ENCODE measurements at places on chromosomes 1 and 21.

GRCh38 chr21:44850905-44851657 is 22.4 kb downstream of the PTTG1IP start:
- no peak for DNase-seq

DNA sequence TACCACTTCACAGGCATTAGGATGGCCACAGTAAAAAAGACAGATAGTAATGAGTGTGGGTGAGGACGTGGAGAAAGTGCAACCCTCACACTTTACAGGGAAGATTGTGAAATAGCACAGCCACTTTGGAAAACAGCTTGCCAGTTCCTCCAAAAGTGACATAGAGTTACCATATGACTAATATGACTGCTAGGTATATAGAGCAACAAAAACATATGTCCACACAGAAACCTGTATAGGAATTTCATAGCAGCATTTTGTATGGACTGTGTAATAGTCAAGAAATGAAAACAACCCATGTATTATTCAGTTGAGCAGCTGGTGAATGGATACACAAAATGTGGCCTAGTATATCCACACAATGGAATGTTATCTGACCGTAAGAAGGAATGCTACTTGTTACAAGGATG is 30.4 kb upstream of the LBR start:
- no peak for DNase-seq

DNA sequence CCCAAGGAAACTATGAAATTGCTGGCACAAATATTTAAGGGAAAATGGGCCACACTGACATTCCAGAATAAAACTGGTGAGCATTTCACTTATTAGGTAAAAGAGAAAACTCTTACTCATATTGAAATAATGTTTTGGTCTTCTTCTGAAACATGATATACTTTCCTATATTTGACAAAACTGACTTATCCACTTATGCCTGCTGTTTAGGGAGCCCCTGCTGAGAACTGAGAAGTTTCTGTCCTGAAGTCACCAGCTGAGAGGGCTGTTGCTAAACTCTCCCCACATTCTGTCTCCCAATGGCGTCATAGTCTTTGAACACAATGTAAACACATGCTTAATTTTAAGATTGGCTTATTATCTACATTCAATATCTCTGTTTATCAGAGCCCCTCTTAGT is 46.8 kb upstream of the ZC3H11B start:
- no peak for DNase-seq

- DNase-seq, result no peak
These were observed 96.0 kb upstream of the BTG3 start for GRCh38 chr21:17708522-17709265.

DNA sequence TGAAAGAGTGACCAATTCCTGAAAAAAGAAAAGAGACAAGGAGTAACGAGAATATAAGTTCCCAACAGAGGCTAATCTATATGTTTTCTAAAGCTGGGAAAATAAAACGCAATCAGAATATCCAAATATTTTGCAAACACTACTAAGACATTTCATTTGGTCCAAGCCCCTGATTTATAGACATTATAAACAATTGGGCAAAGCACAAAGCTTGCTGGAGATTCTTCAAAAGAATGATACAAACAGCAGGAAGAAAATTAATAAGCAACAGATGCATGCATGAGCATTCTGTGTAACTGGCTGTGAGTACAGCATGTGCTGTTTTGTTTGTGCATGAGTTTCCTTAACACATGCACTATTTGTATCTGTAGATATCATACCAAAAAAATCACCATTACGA is 552.9 kb downstream of the LTN1 start:
- DNase-seq, result no peak

GRCh38 chr1:61446531-61446991 is 278.4 kb downstream of the TM2D1 start:
- no peak for DNase-seq

DNA sequence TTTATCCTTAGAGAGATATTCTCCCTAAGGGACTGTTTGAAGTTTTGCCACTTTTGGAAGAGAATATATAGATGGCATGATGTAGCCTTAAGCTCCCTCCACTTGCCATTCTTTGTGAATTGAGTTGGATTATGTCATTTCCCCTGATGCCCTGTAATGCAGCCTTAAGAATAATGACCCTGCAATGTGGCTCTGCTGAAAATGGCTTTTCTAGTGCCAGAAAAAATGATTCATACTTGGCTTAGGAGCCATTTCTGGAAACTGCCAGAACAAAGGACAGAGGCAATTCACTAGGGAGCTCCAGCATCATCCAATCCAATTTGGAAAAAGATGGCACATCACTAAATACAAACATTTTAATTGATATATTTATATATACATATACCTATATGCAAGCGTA is 265.3 kb downstream of the SPATA17 start:
- no peak for DNase-seq

GRCh38 chr1:201275253-201275666 is 8.0 kb upstream of the PKP1 start:
- peak; percentile 79 for DNase-seq

GRCh38 chr1:50873458-50874187 is 86.4 kb downstream of the FAF1 start:
- DNase-seq, result no peak

GRCh38 chr1:232493869-232494268 is 136.1 kb downstream of the SIPA1L2 start:
- DNase-seq, result no peak

DNA sequence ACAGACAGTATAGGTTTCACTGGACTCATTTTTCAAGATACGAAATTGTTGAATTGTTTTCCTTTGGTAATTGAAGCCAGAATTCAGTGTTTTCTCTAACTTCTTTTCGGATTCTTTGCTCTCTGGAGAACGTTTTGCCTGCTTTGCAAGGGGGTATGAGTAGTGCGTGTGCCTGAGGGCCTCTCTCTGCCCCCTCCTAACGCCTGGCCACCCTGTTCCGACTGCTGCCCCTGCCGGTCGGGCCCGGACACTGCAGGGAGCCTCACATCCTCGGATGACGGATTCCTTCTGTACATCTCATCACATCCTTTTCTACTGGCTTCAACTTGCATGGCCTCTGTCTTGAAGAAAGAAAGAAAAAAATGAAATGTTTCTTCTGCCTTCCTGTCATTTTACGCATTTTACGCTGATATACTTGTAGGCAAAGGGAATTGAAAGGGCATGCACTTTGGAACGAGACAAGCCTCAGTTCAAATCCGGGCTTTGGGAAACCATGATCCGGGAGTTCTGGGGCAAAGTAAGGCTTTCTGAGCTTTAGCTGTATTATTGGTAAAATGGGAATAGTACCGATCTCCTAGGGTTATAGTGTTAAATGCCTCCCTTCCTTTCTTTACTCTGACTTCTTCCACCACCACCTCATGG is 65.1 kb downstream of the DISC1 start:
- peak; percentile 20 for DNase-seq

DNA sequence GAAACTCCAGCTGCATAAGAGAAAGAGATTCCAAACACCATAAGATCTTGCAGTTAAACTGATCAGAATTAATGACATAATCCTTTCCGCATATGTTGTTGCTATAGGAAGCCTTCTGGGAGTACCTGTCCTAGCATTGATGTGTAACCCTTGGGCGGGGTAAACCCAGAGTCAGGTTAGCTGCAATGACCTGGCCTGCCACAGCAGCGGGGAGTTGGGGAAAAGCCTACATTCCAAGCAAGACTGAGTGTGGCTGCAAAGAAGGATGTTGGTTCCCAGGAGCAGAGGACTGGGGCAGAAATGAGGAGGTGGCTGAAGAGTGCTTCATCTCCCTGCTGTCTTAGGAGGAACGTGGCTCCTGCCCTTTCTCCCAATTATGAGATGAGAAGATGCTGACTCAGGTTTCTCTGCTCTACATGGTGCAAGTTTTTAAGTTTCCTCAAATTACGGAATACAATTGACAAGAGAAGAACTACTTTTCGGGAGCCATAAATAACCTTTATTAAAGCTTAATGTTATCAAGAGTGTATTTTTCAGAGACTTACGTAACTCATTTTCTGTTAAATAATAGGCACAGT is 142.1 kb downstream of the RYR2 start:
- DNase-seq, result no peak

GRCh38 chr1:204336421-204337035 is 23.2 kb downstream of the PLEKHA6 start:
- no peak for DNase-seq

- DNase-seq, result peak; percentile 77
These were observed 403.7 kb downstream of the SIPA1L2 start for GRCh38 chr1:232226197-232226712.

DNA sequence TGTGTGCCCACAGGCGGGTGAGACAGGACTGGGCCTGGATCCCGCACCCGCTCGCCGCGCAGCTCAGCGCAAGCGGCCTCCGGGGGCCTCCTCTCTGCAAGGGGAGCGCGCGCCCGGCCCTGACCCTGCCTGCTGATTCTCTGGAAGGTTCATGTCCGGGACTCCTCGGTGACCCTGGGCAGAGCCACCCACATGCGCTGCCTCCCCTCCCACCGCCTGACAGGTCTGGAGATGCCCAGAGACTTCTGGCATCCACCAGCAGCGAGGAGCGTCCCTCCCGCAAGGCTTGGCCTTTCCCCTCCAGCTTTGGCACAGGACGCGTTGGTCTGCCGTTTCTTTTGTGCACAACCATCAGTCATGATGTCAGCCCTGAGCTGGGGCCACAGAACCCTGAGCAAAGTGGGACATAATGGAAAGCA is 42.0 kb upstream of the COL6A2 start:
- DNase-seq, result no peak

DNA sequence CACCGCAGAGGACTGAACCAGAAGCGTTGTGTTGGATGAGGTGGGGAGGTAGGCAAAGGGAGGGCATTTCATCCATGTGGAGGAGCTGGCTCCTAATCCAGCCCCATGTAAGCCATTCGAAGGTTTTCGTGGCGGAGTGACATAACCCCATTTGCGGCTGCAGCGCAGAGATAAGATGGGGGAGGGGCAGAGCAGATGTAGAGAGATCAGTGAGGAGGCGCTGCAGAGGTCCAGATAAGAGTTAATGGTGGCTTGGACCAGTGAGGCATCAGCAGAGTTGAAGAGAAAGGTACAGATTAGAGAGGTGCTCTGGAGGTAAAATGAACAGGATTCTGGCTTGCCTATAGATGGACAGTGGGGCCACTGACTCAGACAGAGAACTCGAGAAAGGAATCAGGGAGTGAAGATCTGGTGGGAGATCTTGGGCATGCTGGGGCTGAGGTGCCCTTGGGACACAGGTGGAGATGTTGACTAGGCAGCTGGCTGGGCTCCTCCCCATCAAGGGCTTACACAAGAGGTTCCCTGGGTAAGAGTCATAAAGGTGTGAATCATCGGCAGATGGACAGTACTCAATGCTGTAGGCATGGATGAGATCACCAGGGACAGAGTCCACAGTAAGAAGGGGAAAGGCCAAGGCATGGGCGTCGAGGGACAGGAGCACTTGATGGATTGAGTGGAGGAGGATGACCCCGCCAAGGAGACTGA is 7.8 kb upstream of the PTPRF start:
- peak; percentile 77 for DNase-seq

- DNase-seq, result peak; percentile 79
These were observed 73.9 kb downstream of the SLC66A1 start for GRCh38 chr1:19385869-19386591.

DNA sequence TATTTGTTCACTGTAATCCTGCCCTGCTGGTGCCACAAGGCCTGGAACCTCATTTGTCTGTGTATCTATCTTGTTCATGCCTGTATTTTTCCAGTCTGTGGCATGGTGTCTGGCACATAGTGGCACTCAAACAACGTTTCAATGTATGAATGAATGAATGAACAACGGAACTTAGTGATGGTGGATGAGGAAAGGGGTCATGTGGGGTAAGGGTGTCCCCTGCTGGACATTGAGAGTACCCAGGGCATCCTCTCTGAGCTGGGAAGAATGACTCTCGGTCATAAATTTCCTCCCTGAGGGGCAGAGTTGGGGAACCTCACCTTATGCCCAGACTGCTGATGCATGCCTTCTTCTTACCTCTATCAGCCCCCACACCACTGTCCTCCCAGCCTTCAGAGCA is 18.9 kb upstream of the ZNF683 start:
- DNase-seq, result peak; percentile 75

- DNase-seq, result no peak
These were observed 2.0 kb downstream of the SV2A start for GRCh38 chr1:149915429-149916192.

DNA sequence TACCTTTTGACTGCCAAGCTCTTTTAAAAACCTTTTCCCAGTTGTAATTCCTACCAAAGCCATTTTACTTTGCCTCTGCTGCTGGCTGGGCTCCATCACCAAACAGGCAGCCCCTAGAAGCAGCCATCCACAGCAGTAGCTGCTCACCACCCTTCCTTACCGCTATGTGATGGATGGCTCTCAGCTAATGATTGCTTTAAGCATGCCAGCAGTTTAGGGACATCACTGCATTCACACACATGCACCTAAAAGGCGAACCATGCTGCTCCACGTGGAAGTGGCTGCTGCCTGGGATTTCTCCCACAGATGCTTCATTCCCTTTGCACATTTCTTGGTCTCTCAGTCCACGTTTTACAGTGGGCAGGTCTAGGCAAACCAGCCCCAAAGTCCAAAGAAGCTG is 46.3 kb upstream of the PDE9A start:
- no peak for DNase-seq

- DNase-seq, result peak; percentile 70
These were observed 132.7 kb downstream of the RUNX1 start for GRCh38 chr21:34916446-34916845.

- peak; percentile 66 for DNase-seq
These were observed 234.7 kb downstream of the TOMM20 start for GRCh38 chr1:234893725-234894630.

DNA sequence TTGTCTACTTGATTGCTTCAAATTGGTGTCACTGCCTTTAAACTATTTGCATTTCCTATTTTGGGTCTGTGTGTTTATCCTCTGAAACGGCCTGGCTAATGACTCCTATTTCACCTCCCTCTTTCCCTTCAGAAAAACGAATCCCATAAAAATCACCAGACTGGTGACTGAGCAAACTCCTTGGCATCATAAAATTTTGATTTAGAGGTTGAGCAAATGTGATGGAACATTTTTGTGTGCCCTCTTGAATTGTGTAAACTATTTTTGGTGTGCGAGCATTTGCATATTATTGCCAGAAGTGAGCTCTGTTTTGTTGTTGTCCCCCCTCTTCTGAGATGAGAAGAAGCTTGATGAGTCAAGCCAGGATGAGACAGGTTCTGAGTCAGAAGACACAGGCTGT is 316.1 kb downstream of the AJAP1 start:
- DNase-seq, result peak; percentile 6

DNA sequence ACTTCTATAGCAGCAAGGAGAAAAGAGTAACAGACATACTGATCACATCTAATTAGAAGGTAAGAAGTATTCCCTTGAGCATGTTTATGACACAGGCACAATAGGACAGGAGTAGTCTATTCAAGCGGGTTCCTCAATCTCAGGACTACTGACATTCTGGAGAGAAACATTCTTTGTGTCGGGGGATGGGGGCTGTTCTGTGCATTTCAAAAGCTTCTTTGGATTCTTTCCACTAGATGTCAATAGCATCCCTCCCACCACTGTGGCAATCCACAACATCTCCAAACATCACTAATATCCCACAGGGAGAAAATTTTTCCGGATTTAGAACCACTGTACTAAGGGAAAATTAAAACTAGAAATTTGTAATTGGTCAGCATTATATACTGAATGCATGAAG is 56.9 kb downstream of the ADAMTS5 start:
- no peak for DNase-seq

DNA sequence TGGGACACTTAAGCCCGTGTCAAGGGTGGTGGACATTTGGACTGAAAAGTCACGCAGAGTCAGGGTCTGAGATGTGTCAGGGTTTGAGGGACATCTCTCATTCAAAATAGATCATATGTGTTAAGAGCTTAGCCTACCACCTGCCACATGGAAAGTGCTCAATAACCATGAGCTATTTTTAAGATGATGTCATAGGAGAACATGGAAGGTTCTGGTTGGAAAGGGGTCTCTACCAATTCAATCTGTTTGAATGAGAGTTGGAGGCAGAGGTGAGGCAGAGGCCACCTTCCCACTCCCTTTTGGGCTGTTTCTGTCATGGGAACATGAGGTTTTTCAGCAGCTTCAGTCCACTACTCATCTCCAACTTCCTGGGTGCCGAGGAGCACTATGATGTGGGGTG is 239.9 kb downstream of the GRIK3 start:
- no peak for DNase-seq
